ENCODE measurements at places on chromosomes 7 and 10. TPM values are rescaled to one million over a fixed set of nuclear protein-coding genes. Genes with fewer than 3 reads are reported as not detected.

CCDC71L gene
- 23.3 TPM for total RNA-seq

DPY19L1 gene
- 12.3 TPM for total RNA-seq

INHBA gene
- total RNA-seq = 51.4 TPM

RARRES2 gene
- 24.9 TPM for total RNA-seq

AMZ1 gene
- 0.13 TPM for total RNA-seq

NYAP1 gene
- 8.2 TPM for total RNA-seq

- no peak for DNase-seq
These were observed 61.9 kb downstream of the MKI67 start for GRCh38 chr10:128064108-128064969.

GRCh38 chr10:34726862-34727261 lies 88.2 kb downstream of the PARD3 start:
- no peak for DNase-seq

- peak; percentile 64 for DNase-seq
These were observed 6.7 kb downstream of the ATP6V1F start for GRCh38 chr7:128869138-128869943.

DNA sequence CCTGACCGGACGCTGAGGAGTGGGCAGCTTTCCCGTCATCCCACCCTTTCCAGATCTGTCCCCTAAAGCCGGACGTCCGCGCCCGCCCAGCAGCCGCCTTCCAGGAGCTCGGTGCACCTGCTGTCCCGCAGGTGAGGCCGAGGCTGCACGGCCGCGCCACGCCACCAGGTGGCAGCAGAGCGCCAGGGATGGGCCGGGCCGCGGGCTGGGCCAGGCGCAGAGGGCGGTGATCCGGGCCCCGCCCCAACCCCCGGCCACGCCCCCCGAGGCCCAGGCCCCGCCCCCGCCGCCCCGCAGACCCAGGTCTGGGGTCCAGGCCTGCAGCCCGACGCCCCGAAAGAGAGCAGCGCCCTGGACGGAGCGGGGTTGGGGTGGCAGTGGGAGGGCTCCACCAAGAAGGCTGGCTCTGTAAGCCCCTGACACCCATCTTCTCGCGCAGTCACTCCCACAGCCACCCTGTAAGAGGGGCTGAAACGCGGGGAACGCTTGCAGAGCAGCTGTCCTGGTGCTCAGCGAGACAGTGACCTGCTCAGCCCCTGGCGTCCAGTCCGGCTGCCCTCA lies 32.2 kb downstream of the FOXL3 start:
- peak; percentile 94 for DNase-seq

GRCh38 chr7:123355576-123356190 lies 155.9 kb upstream of the SLC13A1 start:
- DNase-seq = no peak

DNA sequence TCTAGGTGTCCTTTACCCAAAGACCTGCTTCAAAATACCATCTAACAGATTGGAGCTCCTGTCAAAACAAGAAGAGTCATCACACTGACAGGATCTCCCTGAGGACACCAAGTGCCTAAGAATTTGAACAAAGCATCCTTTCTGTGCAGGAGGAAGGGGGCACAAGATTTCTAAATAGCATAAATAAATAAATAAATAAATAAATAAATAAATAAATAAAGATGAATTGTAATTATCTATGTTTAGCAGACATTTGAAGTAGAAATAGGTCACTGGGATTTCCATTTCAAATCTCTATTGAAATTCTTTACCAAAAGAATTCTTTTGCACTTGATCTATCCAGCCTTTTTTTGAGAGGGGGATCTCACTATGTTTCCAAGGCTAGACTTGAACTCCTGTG lies 65.3 kb downstream of the NPSR1 start:
- no peak for DNase-seq

DNA sequence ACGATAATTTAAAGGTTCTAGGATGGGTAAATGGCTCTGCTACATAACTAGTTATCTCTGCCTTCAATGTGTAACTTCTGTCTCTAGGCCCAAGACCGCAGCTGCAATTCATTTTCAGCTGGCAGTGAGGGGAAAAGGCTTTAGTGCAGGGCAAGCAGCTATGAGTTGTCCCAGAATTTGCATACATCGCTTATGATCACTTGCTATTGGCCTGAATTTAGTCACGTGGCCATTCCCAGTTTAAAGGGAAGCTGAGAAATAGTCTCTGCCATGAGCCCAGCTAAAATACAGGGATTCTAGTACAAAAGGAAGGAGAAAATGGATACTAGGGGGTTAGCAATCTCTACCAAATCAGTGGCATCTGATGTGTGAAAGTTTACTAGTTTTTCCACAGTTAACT lies 145.8 kb upstream of the IMMP2L start:
- no peak for DNase-seq

DNA sequence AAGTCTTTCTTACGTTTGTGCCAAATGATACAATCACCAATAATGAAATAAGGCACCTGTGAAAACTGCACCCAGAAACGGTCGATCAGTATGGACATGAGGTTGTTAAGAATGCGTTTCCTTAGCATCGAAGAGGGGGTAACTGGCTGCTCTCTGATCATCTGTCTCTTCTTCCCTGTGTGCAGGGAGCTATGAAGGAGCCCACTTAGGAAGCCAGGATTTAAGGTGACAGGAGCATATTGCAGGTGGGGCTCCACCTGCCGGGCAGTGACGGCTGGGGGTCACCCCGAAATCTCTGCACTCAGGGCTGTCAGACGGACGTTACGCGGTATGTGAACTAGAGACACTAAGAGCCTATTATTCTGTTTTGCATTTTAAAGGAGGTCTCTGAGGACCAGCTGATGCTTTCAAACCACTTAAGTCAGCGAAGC lies 64.5 kb downstream of the CARD11 start:
- DNase-seq = no peak

DNA sequence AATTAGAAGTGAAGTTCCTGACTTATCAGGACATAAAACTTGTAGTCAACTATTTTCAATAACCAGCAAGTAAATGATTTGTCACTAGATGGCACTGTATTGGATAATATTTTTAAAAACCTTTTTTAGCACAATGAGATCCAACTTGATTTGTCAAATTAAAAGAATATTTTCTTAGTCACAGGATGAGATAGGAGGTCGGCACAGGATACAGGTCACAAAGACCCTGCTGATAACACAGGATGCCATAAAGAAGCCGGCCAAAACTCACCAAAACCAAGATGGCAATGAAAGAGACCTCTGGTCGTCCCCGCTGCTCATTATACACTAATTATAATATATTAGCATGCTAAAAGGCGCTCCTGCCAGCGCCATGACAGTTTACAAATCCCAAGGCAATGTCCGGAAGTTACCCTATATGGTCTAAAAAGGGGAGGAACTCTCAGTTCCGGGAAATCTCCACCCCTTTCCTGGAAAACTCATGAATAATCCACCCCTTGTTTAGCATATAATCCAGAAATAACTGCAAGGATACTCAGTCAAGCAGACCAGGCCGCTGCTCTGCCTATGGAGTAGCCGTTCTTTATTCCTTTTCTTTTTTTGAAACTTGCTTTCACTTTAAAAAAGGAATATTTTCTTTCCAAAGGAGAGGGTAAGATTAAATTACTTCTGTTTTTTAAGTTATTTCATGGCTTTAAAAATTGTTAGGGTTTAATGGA lies 255.7 kb upstream of the MKLN1 start:
- no peak for DNase-seq

DNA sequence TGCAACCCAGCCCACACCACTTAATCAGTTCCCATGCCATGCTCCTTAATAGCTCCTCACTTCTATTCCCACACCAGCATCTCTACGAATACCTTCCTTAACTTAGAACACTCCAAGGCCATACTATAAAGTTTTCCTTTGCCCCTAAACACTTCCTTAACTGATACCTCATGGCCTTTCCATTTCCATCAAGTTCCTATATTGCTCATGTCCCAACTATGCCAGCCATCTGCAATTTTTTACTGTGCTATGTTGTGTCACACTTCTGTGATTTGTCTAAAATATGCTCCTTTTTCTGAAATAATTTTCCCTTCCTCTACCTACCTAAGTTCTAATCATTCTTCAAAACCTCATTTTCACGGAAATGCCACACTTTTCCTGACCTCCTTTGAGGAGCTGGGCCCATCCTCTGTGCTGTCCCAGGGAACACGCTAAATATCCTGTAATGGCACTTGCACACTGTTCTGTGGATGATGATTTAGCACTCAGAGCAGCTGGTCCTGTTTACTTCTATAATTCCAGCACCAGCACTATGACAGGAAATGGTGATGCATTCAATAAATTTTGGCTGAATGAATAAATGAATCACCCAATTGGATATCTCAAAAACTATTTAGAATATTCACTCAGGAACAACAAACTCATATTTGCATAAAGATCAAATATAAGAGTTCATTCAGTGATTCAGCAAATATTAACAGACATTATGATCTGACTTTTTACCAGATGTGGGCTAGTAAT lies 266.5 kb upstream of the HGF start:
- DNase-seq = no peak

- no peak for DNase-seq
These were observed 55.2 kb downstream of the NRP1 start for GRCh38 chr10:33279276-33279675.

- DNase-seq = no peak
These were observed 262.6 kb upstream of the CXCL12 start for GRCh38 chr10:44647473-44647872.

DNA sequence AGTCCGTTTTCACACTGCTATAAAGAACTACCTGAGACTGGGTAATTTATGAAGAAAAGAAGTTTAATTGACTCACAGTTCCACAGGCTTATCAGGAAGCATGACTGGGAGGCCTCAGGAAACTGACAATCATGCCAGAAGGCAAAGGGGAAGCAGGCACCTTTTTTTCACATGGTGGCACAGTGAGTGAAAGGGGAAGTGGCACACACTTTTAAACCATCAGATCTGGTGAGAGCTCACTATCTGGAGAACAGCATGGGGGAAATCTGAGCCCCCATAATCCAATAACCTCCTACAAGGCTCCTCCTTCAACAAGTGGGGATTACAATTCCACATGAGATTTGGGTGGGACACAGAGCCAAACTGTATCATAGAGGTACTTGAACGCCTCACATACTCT lies 30.0 kb downstream of the AGR3 start:
- DNase-seq = no peak

DNA sequence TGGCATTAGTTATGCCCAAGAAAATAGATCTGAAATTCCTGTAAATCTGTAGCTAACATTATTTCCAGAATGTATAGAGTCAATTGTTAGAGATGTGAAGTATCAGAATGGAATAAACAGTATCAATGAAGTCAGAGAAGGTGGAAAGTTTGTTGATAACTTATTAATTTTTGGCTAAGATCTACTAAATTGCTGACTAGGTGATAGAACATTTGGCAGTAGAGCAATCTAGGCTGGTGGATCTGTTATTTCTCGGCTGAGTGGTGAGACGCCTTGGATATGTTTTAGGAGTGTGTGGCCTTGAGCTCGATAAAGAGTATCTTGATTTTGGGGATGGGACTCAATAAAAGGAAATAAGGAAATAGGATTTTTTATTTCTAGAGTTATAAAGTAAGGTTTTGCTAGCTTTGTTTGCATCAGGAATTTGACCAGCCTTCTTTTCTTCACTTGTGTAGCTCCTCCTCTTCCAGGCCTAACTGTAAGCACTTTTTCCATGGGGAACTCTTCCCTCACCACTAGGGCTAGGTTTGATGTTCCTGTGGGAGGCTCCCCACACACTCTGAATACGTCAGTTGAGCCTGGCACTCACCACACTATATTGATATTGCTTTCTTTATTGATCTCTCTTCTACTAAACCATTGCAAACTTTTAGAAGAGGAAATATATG lies 86.8 kb upstream of the CSTF2T start:
- no peak for DNase-seq

GRCh38 chr7:128210036-128210347 lies 31.1 kb upstream of the LEP start:
- DNase-seq = no peak

DNA sequence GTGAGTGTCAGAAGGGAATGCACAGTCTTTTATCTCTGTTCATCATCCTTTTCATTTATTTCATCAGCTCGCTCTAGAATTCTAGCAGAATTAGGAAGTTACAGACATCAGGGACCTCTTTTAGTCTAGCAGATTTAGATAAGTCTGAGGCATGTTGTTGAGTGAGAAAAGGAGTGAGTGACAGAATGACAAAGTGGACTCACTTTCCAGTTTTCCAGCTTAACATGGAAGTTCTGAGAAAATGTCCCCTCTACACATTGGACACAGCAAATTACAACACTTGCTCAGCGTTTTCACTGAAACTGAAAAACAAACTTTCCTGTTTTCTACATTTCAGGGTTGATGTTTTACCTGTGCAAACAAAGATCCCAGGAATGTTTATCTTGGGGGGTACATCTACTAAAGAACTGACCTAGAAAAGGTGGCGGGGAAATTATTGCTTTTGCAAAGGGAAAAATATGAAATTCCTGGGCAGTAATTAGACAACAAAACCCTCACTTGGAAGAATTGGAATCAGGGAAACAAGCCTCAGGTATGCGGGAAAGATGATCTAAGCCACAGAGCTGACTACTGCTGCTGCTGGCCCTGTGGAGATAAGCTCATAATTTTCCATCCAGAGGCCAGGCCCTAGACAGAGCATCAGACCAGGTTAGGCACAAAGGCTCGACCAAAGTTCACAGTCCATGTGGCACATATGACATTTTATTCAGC lies 14.6 kb upstream of the CYP3A5 start:
- DNase-seq = no peak

- no peak for DNase-seq
These were observed 20.4 kb upstream of the RHBDD2 start for GRCh38 chr7:75858410-75858809.

DNA sequence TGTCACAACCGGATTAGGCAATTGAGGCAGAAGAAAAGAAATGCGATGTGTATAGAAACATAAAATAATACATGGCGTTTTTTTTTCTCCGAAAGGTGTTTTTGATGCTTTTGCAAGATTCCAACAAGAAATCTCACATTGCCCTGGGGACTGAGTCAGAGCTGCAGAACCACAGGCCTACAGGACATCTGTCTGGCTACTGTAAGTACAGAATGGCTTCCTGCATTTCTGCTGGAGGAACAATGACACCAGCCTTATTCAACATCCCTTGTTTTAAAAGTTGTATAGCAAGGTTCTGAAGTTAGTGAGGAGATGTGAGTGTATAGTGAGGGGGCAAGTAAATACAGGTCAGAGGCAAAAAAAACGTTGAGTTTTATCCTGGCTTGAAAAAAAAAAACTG lies 256.4 kb downstream of the ABCA13 start:
- no peak for DNase-seq

DNA sequence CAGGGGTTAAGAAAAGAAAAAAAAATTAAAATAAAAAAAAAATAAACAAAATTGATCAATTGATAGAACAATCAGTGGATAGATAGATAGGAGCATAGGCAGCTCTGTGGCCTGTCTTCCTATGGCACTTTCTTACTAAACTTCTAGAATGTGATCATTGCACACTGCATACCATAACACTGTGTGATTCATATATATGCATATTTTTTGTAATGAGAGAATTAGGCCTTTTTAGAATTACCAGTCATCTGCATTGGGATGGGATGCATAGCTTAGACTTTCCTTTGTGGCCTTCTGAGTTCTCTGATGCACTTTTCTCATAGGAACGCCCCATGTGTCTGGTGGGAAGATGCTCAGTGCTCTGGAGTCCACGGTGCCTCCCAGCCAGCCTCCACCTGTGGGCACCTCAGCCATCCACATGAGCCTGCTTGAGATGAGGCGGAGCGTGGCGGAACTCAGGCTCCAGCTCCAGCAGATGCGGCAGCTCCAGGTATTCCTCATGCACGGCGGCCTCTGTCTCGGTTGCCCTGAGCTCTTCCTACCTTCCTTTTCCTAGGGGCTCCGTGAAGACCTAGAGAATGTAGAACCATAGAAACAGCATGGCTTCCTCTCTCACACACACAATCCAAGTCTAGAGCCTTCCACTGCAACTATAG lies 222.5 kb downstream of the ARHGAP21 start:
- no peak for DNase-seq

Data from mesothelial cell of epicardium (in vitro differentiated cells).